Activated CD8-positive, alpha-beta memory T cell treated with anti-CD3 and anti-CD28 coated beads for 24 hours (primary cell): ENCODE measurements at places on chromosomes 2 and 18.

GRCh38 chr2:97967216-97967592, 28.5 kb downstream of the TMEM131 start:
- no peak for DNase-seq

DNA sequence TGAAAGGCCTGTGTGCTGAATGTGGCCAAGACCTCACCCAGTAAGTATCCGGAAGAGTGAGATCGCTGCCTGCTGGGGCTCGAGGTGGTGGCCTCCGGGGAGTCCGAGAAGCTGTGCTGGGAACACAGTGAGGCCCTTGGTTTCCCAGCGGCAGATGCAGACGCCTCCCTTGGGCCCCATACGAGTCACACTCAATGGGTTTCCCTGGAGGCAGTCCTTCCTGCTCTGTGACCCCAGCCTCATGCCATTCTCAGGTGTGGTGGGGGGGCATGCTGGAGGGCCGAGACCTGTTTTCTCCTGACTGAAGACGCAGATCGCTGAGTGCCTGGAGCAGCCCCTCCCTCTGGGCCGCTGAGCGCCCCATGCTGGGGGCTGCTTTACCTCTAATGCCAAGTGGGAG, 15.7 kb downstream of the CTDP1 start:
- no peak for DNase-seq

GRCh38 chr2:236265675-236266074, 1.5 kb upstream of the ASB18 start:
- DNase-seq, result no peak

DNA sequence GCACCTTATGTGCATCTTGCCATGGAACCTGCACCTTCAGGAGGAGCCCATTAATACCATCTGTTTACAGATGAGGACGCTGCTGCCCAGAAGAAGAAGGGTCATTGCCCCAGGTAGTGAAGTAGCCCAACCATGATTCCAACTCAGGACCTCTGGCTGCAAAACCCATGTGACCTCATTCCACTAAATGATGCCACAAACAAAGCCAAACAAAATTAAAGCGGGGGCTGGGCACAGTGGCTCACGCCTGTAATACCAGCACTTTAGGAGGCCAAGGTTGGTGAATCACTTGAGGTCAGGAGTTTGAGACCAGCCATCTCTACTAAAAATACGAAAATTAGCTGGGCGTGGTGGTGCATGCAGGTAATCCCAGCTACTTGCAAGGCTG, 202.1 kb downstream of the EIPR1 start:
- no peak for DNase-seq

GRCh38 chr2:213723041-213723560, 438.8 kb downstream of the SPAG16 start:
- no peak for DNase-seq

- no peak for DNase-seq
These were observed 312.4 kb downstream of the PLCL1 start for GRCh38 chr2:198116756-198117155.

- no peak for DNase-seq
These were observed 44.6 kb upstream of the TUBA3D start for GRCh38 chr2:131431336-131431735.

DNA sequence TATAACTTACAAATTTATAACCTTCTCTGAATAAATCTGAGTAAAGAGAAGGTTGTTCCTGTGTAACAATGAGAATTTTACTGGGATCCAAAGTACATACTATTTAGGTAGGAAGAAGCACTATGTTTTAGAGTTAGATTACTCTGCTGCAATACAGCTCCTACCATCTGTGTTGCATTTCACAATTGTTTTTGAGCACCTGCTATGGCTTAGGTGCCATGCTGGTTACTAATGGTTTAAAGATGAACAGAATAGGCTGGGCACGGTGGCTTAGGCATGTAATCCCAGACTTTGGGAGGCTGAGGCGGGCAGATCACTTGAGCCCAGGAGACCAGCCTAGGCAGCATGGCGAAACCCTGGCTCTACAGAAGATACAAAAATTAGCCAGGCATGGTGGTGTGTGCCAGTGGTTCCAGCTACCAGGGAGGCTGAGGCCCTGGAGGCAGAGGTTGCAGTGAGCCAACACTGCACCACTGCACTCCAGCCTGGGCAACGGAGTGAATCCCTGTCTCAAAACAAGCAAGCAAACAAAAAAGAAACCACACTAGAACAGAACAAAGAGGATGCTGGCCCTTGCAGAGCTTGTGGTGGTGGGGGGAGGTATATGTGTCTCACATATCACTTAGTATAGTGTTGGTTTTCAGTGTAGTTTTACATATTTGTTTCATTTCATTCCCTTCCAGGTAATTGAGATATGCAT, 56.7 kb downstream of the SPTBN1 start:
- no peak for DNase-seq

- DNase-seq, result no peak
These were observed 59.1 kb downstream of the TNS1 start for GRCh38 chr2:217943446-217944321.

- no peak for DNase-seq
These were observed 7.6 kb upstream of the SERPINB12 start for GRCh38 chr18:63534615-63535014.

- peak; percentile 97 for DNase-seq
These were observed at the start of gene RNU2-63P for GRCh38 chr2:88016086-88016959. Gene RNU2-63P, minus strand, starts transcription at chr2:88016547.

- DNase-seq, result peak; percentile 75
These were observed 91.0 kb downstream of the PLB1 start for GRCh38 chr2:28586867-28587266.

DNA sequence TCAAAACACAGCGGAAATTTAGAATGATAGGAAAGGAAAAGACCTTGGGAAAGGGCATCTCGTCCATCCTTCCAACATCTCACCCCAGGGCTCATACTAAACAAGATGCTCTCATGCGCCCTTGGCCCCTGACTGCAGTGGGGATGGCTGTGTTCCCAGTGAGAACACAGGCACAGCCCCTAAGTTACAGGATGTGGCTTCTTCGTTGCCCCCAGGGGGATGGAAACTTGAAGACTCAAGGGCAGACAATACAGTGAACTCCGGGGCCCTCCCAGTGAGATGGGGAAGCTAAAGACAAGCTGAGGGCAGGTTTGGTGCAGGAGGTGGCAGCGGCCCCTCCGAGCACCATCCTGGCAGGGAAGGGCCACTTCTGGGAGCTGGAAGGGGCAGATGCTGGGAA, 139.7 kb downstream of the INO80D start:
- DNase-seq, result no peak

DNA sequence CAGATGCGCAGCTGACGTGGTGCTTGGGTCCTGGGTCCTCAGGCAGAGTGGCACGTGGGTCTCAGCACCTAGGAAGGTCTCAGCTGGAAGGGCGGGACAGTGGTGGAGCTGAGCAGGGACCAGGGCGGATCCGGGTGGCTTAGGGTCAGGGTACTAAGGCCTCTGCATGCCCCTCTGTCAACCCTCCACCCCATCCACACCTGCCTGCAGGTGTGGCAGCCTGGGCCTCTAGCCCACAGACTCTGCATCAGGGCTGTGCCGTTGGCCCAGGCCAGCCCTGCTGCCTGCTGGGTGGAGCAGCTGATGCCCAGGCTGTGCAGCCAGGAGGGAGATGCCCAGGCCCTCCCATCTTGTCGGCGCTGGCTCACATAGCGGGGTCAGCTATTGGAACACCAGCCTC, 24.6 kb upstream of the OTOS start:
- no peak for DNase-seq

GRCh38 chr18:22694954-22695353, 238.2 kb upstream of the RBBP8 start:
- DNase-seq, result no peak

- DNase-seq, result no peak
These were observed 6.3 kb downstream of the TNFAIP6 start for GRCh38 chr2:151363709-151364108.

DNA sequence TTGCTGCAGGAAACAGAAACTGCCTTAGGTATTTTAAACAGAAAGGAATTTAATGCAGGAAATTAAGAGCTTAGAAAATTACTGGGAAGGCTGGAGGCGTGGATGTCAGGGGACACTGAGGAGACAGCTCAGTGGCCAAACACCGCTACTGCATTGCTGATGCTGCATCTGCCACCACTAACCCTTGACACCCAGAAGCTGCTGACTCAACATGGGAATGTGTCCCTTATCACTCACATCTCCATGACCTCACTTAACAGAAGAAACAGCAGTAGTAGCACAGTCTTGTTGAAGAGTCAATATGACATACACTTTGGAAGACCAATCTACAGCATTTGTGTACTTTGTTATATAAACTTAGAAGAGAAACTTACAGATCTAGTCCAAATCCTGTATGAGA, 906.1 kb downstream of the SLC4A3 start:
- no peak for DNase-seq

GRCh38 chr2:167862782-167863181, 384.6 kb downstream of the STK39 start:
- DNase-seq, result no peak

DNA sequence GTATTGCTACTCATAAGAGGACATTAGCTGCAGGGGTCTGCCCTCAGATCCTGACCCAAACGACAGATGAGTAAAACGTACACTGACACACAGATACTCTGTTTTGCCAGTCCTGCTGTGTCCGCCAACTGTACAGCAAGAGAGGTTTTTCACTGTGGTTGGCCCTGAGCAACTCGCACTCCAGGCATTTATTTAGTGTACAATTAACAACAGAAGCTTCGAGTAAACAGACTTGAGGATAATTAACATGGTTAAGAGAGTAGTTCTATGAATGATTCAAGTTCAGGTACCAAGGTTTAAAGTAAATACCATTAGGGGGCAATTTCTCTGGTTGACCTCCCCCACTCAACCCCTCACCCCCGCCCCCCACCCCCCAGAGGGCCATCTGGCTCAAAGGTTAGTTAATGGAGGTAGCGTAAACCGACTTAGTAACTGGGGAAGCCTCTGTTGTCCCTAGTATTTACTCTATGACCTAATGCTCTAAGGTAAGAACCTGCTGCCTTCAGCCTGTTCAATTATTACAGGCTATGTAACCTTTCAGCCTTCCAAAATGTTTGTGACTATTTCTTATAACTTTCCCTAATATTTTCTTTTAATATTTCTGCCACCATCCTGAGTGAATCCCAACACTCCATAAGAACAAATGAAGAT, 103.9 kb upstream of the XIRP2 start:
- DNase-seq, result no peak

GRCh38 chr2:241321886-241322285, 6.2 kb downstream of the SEPTIN2 start:
- DNase-seq, result no peak

DNA sequence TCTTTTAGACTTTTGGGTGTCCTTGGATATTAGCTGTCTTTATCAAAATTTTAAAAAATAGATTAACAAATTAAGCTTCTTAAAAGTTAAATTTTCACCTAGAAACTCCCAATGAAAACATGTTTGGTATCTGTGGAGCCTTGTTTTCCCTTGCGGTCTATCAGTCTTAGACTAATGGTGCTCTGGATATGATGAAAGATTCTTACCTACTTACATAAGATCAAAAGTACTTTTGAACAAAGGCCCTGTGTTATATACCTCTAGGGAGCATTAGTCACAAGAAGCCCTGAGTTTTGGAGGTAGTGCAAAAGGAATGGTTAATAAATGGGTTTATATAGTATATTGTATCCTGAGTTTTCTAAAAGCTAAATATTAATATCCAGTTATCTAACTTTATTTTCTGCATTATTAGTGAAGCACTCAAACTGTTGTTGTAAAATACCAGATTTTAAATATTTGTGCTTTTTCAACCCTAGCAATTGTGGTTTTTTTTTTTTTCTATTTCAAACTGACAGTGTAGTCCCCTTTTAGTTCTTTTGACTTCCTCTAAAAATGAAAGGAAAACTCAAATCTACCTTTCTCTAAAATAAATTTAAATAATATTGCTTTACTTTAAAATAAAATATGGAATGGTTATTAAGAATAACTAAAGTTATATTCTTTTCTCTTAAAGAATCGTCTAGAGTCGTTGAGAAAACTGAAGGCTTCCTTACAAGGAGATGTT, 18.1 kb downstream of the NDC80 start:
- no peak for DNase-seq

DNA sequence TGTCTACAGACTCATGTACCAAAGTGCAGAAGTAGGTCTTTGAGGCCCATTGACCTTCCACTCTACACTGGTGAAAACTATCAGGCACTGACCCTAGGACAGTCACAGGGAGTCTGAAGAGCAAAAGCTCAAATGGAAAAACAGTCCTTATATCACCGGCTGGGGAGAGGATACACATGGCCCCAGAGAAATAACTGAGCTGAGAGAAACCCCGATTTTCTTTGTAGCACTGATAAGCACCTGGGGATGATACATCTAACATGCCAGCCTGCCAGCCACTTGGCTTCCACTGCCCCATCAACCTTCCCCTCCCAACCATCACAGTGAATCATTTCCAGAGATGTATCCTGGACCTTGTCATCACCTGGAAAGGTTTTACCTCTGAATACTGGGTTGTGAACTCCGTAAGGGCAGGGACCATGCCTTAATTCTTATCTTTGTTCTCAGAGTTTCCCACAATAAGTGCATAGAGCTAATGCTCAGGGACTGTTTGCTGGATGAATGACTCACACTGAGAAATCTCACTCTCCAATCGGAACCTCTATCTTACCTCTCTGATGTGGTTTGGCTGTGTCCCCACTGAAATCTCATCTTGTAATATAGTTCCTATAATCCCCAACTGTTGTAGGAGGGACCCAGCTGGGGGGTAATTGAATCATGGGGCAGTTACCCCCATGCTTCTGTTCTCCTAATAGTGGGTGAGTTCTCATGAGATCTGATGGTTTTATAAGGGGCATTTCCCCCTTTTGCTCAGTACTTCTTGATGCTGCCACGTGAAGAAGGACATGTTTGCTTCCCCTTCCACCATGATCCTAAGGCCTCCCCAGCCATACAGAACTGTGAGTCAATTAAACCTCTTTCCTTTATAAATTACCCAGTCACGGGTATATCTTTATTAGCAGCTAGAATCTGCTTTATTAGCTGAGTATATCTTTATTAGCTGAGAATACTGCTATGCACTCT, 37.1 kb downstream of the EVA1A start:
- DNase-seq, result no peak

DNA sequence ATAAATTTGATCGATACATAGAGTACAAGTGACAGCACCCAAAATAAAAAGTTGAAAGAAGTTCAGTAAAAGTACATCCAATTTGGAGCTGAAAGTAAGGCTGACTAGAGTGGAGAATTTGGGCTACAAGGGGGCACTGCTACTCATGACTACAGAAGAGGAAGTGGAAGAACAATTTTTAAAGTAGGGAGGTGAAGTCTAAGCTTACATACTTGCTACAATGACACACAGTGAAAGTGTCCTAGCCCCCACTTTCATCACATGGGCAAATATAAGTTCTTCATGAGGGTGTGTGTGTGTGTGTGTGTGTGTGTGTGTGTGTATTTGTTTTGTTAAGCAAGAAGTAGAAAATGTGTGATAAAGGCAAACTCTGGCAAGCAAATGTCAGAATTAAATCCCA, 45.7 kb downstream of the MAP3K2 start:
- DNase-seq, result no peak

GRCh38 chr2:68744366-68744912, 9.8 kb downstream of the ARHGAP25 start:
- no peak for DNase-seq
